CD4-positive, alpha-beta memory T cell (primary cell): ENCODE measurements at places on chromosomes 16 and 17.

- DNase-seq = no peak
Measured at GRCh38 chr16:64305663-64306062, 816.2 kb downstream of the CDH11 start.

GRCh38 chr16:51987519-51987918 is 559.4 kb downstream of the TOX3 start:
- DNase-seq = no peak

DNA sequence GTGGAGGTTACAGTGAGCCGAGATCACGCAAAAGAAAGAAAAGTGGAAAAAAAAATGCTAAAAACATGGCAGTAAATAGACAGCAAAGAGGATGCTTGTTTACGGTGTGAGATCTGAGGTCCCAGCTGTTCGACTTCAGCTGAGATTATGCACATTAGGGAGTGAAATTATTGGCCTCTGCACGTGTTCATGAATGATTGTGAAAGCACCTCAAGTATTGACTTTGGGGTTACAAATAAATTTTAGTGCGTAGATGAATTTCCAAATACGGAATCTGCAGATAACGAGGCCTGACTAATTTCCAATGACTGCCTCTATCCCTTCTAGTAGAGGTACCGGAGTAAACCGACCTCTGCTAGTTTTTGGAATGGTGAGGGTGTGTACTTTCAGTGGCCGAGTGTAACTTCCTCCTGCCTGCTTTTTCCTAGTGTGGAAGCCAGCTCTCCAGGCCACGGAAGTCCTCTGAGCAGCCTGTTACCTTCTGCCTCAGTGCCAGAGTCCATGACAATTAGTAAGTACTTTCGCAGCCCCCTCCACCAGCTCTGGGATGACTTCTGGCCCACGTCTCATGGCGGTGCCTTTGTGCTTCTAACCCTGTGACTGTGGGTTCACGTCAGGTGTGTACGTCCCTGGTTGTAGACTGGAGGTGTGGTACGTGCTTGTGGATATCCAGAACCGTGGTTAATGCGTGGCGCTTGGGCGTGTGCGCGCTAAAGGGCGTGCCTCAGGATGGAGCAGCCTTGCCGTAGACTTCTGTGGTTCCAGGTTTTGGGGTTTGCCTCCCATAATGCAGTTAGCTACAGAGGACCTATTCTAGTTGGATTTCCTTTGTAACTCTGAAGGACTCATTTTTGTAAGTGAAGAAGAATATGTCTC is 102.1 kb downstream of the SNX29 start:
- DNase-seq = peak; percentile 55

GRCh38 chr16:47476654-47477345 is 15.7 kb downstream of the PHKB start:
- DNase-seq = no peak

DNA sequence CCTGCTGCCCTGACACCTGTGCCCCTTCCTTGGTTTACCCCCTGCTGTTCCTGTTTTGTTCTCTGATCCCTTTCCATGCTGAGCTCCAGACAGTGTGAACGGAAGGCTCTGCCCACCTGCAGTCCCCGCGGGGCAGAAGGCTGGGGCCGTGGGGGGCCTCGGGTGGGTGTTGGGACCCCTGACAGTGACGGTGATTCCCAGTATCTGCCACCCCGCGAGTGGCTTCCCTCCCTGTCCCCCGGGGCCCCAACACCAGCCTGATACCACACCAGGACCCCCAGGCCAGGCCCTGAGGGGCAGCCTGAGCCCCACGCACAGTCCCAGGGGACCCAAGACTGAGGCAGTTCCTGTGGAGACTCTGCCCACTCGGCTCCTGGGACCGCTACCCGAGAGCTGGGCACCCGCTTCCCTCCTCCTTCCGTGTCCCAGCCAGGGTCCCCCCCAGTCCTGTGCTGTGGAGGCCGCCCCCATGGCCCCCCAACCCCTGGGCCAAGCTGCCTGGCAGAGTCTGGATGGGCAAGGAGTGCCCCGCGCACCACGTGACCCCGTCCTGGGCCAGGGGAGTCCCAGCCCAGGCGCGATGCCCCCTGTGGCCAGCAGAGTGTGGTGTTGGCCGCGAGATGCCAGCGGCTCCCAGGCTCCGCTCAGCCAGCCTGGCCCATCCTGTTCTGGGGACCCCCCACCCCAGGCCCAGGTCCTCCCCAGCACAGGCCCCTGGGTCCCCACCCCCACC is 10.0 kb upstream of the C1QTNF8 start:
- no peak for DNase-seq

DNA sequence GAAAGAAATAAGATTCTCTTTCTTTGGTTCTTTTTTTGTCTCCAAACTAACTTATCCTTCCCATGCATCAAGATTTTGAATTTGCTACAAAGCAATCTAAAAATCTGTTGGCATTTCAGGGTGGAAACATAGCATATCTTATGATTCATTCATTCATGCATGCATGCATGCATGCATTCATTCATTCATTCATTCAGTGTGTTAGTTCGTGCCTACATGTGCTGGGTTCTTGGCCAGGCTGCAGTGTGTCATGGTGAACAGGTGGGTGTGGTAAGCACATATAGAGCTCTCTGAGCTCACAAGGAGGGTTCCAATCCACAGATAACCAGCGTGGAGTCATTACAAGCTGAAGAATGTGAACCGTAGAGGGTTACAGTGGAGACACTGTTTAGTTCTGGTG is 410.4 kb downstream of the CPPED1 start:
- no peak for DNase-seq

- peak; percentile 5 for DNase-seq
Measured at GRCh38 chr17:70636517-70637133, 467.3 kb downstream of the KCNJ2 start.

GRCh38 chr17:34847938-34848337 is 113.3 kb downstream of the CCT6B start:
- DNase-seq = no peak

- no peak for DNase-seq
Measured at GRCh38 chr16:28569021-28569420, 15.3 kb downstream of the SGF29 start.

GRCh38 chr17:19299214-19299747 is 62.1 kb downstream of the EPN2 start:
- DNase-seq = no peak

GRCh38 chr16:27322858-27323780 is 9.3 kb downstream of the IL4R start:
- no peak for DNase-seq

- no peak for DNase-seq
Measured at GRCh38 chr17:33179151-33179550, 113.9 kb downstream of the ASIC2 start.

- no peak for DNase-seq
Measured at GRCh38 chr17:17156511-17156910, 49.6 kb downstream of the PLD6 start.

- DNase-seq = no peak
Measured at GRCh38 chr17:75459590-75460267, 3.3 kb downstream of the TMEM94 start.

- DNase-seq = no peak
Measured at GRCh38 chr16:49940464-49941224, 84.4 kb upstream of the CNEP1R1 start.

DNA sequence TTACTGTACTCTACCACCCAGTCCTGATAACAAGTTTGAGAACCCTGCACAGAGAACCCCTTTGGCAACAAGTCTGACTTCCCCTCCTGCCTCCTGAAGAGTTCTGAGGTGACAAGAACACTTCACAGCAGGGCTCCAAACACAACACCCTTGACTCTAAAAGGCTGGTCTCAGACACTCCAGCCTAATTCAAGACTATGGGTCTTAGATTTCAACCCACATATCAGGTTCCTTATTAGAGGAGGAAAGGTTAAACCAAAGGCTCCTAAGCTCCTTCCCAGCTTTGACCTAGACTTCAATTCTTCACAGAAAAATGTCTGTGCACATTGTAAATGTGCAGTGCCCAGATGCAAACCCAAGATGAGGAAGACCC is 23.0 kb downstream of the RANBP10 start:
- DNase-seq = no peak

DNA sequence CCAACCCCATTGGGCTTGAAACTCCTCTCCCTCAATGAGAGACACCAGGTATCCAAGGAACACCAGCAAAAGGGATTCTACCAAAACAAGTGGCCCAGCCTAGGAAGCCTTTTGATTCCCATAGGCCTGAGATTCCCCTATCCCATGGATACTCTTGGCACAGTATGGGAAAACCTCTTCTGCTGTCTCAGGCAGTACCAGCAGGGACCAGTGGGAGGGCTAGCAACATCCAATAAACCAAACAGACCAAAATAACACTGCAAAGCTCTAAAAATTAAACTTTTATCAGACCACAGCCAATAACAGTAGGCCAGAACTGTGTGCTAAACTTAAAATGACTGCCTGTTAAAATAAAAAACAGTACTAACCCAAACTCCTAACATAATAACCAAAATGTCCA is 153.9 kb upstream of the CES5A start:
- DNase-seq = no peak

GRCh38 chr17:16922386-16923096 is 49.4 kb downstream of the TNFRSF13B start:
- DNase-seq = no peak

- DNase-seq = peak; percentile 55
Measured at GRCh38 chr16:11914210-11915113, 1.3 kb downstream of the GSPT1 start.

- DNase-seq = no peak
Measured at GRCh38 chr17:62790564-62790986, 17.5 kb downstream of the MARCHF10 start.

- no peak for DNase-seq
Measured at GRCh38 chr17:18319604-18320256, 4.6 kb downstream of the SMCR8 start.

GRCh38 chr17:18379246-18380146 is 1.9 kb downstream of the EVPLL start:
- DNase-seq = no peak

DNA sequence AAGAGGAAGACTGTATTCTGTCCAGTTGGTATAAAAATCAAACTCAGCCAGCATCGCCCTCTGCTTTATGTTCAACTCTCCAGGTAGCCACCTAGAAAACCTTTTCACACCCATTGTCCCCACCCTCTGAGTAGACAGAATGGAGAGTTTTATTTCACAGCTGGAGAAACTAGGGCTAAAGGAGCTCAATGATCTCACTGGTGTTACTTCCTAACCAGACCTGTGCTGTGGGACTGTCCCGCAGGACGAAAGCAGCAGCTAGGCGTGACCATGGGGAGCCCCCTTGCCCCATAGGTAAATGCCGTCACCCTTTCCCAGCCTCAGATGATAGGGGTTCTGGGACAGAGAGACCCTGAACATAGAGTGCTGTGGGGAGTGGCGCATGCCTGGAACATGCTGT is 67.7 kb downstream of the CYLD start:
- no peak for DNase-seq

- DNase-seq = no peak
Measured at GRCh38 chr17:18176176-18176575, 7.5 kb upstream of the ALKBH5 start.

GRCh38 chr16:69017036-69017783 is 88.2 kb upstream of the HAS3 start:
- no peak for DNase-seq

DNA sequence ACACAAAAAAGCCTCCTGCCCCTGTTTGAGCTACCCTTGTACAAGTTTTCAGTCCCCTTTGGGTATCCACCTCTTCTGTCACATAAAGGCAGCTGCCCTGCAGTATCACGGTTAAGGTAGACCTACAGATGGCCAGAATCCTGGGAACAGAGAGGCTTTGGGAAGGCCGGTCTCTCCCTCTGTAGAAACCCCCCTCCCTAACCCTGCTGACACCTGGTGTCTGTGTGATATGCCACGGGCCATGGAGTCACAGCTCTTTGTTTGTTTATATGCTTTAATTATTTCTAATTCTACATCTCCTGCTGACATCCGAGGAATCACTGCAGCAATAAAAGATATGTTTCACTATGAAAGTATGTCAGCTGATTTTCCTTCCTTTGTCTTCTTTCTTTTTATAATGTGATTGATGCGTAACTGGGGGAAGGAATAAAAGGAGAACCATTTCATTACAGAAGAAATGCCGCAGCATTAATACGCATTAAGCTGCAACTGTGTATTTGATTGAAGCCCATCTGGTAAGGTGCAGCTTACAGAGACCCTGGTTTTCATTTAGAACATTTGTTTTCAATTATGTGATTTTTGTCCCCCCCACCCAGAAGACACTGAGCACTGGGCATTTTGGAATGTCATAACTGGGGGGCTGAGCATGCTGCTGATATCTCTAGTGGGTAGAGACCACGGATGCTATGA is 142.1 kb downstream of the SLC39A11 start:
- no peak for DNase-seq

DNA sequence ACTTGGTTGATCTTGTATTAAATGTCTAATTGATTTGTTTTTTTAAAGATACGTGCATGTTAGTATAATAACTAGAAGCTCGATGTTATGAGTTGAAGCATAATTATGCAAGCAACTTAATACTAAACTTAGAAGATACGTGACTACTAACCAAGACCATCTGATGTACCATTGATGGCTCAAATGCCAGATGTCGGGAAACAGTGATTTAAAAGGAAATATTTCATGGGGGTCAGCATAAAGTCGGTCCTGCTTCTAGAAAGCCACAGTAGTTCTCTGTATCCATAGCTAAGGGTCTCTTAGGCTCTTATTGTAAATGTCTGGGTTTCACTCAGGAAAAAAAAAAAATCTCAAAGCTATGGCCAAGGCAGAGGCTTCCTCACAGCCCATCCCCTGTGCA is 61.2 kb upstream of the RBFOX1 start:
- DNase-seq = no peak

GRCh38 chr17:78875363-78876093 is 27.5 kb downstream of the CEP295NL start:
- no peak for DNase-seq

GRCh38 chr16:1674751-1675664 is 3.1 kb upstream of the JPT2 start:
- DNase-seq = no peak

GRCh38 chr16:8103649-8104289 is 486.5 kb downstream of the TMEM114 start:
- DNase-seq = no peak

GRCh38 chr17:16155536-16155935 is 59.8 kb downstream of the NCOR1 start:
- no peak for DNase-seq

DNA sequence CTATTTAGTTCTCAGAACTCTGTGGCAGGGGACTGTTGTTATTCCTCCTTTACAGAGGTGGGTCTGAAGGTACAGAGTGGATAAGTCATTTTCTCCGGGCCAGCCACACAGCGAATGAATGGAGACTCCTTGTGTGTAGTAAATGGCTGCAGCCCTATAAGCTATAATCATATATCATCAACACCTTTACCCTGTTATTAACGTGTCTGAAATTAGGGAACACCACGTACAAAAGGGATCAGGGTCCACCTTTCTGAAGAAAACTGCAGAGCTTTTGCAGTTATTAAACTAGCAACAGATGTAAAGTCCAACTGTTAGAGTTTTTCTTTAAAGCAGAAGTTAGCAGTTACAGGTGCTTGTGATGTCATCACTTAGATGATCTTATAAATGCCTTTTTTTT is 696.7 kb downstream of the MAF start:
- DNase-seq = no peak
